ENCODE measurements at places on chromosomes 3 and 15.

- DNase-seq, result peak; percentile 97
Observed at GRCh38 chr15:88546248-88547129, at the start of gene DET1. Gene DET1, minus strand, starts transcription at chr15:88546681. Its CDS starts 14,976 bp downstream, at chr15:88531705.

GRCh38 chr3:82556113-82556512 is 794.7 kb upstream of the GBE1 start:
- no peak for DNase-seq

DNA sequence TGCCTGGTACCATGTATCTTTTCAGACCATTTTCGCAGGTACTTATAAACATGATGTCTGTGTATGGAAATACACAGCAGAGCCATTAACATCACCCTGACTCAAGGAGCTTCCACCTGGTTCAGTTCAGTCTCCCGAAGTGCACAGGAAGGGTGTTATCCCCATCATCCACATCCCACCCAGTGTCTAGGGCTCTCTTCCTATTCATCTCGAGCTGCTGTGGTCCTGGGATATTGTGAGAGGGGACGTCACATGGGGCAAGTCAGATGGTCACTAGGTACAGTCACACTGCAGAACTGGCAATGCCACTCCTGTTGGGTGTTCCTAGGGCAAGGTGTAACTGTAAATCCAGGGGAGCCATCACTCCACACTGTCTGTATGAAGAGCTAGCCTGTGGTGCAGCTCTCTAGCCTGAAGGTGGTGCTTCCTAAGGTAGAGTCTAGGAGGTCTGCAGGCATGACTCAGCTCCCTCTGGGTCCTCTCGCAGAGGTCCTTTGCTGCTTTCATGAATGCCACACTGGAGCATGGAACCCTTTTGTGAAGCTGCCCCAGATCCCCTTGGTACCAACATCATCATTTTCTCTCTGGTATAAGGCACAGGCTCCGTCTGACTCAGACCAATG is 13.9 kb downstream of the ISLR2 start:
- DNase-seq, result no peak

- DNase-seq, result no peak
Observed at GRCh38 chr3:6062261-6063187, 798.4 kb upstream of the GRM7 start.

DNA sequence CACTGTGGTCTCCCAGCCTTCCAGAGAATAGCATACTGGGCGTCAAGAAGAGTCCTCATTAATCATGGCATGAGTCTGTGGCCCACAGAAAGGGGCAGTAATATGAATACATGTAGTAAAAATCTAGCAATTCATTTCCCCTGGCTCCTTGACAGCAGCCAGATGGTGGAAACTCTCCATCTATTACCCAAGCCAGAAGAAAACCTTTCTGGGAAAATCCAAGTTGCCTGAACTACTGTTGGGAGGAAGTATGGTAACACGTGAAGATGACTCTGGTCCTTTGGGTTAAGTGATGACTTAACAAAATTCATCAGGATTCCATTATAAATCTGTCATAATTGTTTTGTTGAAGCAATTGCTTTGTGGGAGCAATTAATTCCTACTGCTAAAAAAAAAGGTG is 530.5 kb downstream of the FHIT start:
- no peak for DNase-seq

DNA sequence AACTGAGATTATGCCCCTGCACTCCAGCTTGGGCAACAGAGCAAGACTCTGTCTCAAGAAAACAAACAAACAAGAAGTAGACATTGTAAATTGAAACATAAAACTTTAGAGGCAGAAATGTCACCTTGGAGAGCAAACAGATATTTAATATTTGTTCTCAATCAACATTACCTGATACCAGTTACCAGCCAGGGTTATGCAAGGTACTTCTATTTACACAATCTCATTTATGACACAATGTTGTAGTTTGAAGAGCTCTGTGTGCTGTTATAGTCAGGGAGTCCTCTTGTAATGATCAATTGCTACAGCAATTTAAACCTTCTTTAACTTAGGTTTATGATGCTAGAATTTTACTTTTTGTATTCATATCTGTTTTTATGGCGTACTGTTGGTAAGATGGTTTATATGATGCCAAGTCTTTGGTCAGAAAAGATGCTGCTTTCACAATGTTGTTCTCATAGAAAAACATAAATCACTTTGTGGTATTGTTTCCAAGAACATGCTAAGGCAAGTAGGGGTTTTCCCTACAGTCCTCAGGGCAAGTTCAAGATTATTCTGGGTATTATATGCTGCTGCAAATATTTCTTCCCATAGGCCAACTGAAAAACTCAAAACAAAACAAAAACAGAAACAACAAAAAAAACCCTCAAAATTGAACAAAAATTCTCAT is 173.5 kb downstream of the TNIK start:
- peak; percentile 14 for DNase-seq

- DNase-seq, result no peak
Observed at GRCh38 chr3:184690192-184690883, 21.5 kb downstream of the MAGEF1 start.

- no peak for DNase-seq
Observed at GRCh38 chr3:175749981-175750380, 890.8 kb downstream of the NAALADL2 start.

- DNase-seq, result peak; percentile 5
Observed at GRCh38 chr3:124395162-124395561, 335.1 kb upstream of the UMPS start.

DNA sequence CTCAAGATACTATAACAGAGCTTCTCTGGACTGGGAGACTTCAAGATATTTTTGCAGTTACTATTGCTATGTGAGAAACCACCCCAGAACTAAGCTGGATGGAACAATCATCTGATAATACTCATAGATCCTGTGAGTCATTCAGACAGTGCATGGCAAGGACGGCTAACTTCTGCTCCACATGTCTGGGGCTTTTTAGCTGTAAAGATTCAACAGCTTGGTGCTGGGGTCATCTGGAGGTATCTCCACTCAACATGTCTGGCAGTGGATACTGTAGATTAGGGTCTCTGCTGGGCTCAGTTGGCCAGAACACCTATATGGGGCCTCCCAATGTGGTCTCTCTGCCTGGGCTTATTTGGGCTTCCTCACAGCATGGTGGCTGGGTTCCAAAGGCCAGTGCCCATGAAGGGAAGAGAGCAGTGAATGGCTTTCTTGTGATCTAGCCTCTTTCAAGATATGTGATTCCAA is 117.3 kb upstream of the SLC7A14 start:
- peak; percentile 89 for DNase-seq

DNA sequence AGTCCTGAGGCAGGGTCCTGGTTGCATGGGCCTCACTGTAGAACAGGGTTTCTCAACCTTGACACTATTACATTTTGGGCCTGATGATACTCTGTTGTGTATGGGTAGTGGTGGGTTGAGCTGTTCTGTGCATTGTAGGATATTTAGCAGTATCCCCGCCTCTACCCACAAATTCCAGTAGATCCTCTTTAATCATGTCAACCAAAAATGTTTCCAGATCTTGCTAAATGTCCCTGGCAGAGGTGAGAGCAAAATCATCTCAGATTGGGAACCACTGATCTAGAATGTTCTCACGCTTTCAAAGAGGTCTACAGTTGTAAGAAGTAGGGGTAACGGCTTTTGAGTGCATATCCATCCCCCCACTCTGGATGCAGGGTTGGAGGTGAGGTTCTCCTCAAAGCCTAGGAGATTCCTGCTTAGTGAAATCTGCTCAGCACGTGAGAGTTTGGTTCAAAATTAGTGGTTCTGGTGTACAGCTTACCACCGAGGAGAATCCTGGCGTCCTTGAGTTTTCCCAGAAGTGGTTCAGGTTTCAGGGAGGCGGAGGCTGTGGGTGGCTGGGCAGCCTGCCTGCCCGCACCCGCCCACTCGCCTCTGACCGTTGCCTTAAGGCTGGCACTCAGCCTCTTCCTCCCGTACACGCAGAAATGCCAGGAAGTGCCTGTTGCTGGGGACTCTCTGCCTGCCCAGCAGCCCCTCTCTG is 5.3 kb downstream of the ACVR2B start:
- peak; percentile 32 for DNase-seq

DNA sequence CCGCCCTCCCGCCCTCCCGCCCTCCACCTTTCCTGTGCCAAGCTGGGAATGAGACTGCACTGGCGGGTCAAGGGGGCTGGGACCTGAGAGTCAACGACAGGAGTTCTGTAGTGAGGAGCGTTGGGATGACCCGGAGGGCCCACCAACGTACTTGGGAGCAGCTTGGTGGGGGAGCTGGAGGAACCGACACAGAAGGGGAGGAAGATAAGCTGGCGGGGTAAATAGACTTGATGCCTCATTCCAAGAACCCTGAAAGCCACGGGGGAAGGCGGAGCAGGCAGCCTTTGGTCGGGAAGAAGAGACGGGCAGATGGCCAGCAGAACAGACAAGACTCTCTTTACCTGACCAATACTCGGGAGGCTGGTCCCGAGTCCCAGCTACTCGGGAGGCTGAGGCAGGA is 277 bp downstream of the FMN1 start:
- DNase-seq, result no peak

- no peak for DNase-seq
Observed at GRCh38 chr3:63146154-63146553, 132.0 kb upstream of the SYNPR start.

DNA sequence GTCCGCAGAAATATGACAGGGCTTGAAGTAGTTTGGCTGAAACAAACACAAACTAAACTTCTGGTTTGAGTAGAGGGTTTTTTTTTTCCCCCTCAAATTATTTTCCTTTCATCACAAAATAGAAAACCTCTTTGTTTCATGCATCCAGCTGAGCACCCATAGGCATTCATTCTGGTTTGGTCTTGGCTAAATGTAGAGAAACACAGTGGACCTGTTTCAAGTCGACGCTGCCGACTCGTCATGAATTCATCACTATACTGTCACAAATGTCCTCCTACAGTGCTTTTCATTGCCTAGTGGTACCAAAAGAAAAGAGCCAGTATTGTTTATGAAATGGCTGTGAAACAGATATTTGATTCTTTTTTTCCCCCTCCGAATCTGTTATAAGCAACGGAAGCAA is 52.4 kb upstream of the GYG1 start:
- DNase-seq, result no peak

- DNase-seq, result no peak
Observed at GRCh38 chr3:69200384-69201068, 78.1 kb upstream of the LMOD3 start.

DNA sequence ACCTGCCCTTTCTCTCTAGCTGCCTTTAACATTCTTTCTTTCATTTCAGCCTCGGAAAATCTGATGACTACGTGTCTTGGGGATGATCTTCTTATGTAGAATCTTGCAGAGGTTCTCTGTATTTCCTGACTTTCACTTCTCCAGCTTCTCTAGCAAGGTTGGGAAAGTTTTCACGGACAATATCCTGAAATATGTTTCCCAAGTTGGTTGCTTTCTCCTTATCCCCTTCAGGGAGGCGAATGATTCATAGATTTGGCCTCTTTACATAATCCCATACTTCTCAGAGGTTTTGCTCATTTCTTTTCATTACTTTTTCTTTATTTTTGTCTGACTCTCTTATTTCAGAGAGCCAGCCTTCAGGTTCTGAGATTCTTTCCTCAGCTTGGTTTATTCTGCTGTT is 62.1 kb upstream of the CCDC54 start:
- DNase-seq, result peak; percentile 36

- DNase-seq, result no peak
Observed at GRCh38 chr3:194865615-194866014, 179.9 kb downstream of the FAM43A start.

- no peak for DNase-seq
Observed at GRCh38 chr15:33080006-33080405, 114.5 kb downstream of the FMN1 start.

DNA sequence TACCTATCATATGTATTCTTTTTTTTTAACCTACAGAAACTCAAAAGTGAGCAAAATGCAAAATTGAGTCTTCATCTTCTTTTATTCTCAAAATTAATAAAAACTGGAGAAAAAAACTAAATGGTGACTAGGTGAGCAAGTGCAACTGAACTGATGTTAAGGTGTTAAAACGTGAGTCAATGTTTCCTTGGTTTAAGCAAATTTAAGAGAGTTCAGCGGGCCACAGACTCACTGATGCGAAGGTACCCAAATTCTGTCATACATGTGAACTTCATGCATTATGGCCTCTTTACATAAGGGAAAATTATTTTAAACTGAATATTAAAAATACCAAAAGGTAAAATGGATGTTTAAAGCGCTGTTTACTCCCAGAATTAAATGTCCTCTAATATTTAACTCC is 206.6 kb downstream of the FOXP1 start:
- DNase-seq, result no peak

GRCh38 chr3:106629215-106629832 is 747.9 kb upstream of the CCDC54 start:
- DNase-seq, result no peak

DNA sequence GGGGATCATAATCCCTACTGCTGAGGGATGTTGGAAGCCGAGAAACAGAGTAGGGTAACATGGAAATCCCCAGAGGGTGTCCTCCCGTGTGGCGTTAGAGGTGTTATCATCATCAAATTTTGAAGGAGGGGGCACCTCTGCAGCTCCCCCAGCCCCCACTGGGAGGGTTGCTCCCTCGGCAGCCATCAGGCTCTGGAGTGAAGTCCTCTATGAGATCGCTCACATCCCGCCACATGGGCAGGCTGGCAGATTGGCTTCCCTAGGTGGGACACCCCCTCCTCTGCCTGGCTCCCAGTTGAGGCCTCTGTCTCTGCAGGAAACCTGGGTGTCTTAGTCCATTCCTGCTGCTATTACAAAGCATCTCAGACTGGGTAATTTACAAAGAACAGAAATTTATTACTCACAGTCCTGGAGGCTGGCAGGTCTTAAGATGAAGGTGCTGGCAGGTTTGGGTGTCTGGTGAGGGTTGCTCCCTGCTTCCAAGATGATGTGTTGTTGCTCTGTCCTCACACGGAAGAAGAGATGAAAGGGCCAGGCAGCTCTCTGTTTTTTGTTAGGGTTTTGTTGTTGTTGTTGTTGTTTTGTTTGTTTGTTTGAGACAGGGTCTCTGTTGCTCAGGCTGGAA is 120.5 kb downstream of the NUP210 start:
- DNase-seq, result no peak

DNA sequence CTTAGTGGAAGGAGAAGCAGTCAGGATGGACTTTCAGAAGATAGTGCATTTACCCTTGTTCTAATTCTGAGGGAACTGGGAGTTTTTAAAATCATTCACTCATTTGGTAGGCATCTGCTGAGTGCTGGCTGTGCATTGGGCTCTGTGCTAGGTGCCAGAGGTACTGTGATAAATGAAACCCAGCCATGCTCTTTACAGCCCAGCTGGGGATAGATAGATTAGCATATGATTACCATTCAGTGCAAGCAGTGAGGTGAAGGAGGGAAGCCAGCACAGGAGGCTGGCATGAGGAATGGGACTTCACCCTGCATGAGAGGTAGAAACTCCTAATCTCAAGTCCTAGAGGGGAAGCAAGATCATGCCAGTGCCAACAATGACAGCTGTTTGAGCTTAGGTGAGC is 361.9 kb upstream of the TRIM42 start:
- no peak for DNase-seq

GRCh38 chr3:50530001-50530970 is 26.9 kb upstream of the CACNA2D2 start:
- no peak for DNase-seq

- no peak for DNase-seq
Observed at GRCh38 chr3:154559623-154560022, 129.6 kb upstream of the GPR149 start.

- DNase-seq, result no peak
Observed at GRCh38 chr3:72847282-72847681, 963 bp downstream of the SHQ1 start.
